ENCODE measurements at places on chromosomes 2 and 18.

DNA sequence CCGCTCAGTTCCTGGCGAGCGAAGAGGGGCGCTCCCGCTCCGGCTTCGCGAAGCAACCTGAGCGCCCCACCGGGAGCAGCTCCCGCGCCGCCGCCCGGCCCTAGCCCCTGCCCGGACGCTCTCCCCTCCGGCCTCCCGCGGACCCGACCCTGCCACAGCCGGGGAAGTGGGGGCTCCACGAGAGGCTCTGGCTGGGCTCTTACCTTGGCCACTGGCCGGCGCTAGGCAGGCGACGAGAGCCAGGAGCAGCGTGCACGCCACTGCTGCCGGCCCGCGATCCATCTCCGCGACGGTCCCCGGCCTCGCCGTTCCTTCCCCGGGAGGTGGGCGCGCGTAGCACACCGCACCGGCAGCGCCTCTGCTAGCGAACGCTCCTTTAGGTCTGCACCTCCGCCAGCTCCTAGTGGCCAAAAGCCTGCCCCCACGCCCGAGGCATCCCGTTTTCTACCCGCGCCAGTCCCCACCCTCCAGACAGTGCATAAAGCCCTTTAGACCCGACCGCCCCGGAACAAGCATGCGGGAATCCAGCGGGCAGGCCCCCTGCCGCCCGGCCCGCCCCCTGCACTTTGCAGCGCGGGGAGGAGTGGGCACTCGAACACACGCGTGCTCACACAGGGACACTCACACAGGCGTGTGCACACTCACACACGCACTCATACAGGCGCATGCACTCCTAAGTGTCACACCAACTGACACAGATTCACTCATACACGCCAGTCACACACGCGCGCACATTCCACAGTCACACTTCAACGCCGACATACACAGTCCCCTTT lies at the start of gene LRP2:
Gene LRP2 (minus strand): TSS at position 417 of the 776 bp plus-strand sequence. CDS start 135 bp downstream, at position 282.
- DNase-seq, result peak; percentile 13

- peak; percentile 36 for DNase-seq
Observed at GRCh38 chr2:23601301-23601965, 216.5 kb downstream of the KLHL29 start.

GRCh38 chr2:209525834-209526281 lies 102.0 kb downstream of the MAP2 start:
- peak; percentile 80 for DNase-seq

DNA sequence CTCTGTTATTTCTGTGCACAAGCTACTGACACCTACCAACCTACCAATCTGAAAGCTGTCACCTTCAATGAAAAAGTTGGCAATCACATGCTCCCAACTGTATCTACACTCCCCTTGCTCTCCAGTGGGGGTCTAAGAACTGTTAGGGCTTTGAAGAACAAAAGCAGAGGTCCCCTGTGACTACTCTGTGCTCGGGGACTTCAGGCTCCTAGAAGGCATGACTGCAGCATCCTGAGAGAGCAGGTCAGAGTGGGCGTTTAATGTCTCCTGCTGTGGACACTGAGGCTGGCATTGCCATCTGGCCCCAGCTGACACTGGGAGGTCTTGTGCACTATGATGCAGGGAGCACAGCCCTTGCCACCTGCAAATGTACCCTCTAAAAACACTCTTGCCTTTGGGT lies 93.3 kb downstream of the ACTR2 start:
- DNase-seq, result no peak

- peak; percentile 58 for DNase-seq
Observed at GRCh38 chr2:158024288-158024898, 77.3 kb upstream of the UPP2 start.

GRCh38 chr18:8361941-8362471 lies 247.2 kb upstream of the RAB12 start:
- no peak for DNase-seq

DNA sequence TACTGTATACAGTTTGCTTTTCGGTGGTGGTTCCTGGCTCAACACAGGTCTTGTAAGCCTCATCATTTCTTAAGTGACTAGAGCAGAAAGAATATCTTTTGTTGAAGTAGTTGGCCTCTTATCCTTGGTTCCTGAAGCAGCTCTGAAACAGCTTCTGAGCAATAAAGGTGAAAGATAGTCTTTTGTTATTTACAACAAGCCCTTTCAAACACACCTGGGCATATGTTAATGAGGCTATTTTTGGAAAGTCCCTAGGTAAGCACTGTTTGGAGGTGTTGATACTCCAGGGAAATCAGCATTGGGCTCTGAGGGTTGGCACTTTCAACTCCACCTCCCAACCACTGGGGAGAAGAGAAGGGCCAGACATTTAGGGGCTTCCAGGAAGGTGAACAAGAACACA lies 211.0 kb downstream of the MCFD2 start:
- DNase-seq, result no peak

GRCh38 chr2:157217409-157217808 lies 40.1 kb upstream of the GALNT5 start:
- no peak for DNase-seq

- no peak for DNase-seq
Observed at GRCh38 chr2:227370092-227370491, 9.0 kb downstream of the TM4SF20 start.

GRCh38 chr2:103153580-103154284 lies 391.9 kb downstream of the TMEM182 start:
- no peak for DNase-seq

DNA sequence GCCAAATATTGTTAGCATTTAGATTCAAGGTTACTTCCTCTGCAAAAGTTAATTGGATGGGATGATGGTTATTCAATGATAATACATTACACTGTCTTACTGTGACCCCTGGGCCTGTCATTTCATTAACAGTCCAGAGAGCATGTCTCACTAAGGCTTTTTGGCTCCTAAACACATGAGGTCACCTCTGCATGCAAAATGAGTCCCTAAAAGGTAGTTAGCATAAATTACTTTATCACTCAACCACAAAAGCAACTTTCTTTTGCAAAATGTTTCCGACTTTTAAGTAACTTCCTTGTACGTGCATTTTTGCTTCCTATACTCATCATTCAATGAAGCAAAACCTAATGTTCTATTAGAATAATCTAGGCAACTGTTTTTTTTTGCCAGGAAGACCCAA lies 16.8 kb upstream of the AGFG1 start:
- DNase-seq, result no peak

DNA sequence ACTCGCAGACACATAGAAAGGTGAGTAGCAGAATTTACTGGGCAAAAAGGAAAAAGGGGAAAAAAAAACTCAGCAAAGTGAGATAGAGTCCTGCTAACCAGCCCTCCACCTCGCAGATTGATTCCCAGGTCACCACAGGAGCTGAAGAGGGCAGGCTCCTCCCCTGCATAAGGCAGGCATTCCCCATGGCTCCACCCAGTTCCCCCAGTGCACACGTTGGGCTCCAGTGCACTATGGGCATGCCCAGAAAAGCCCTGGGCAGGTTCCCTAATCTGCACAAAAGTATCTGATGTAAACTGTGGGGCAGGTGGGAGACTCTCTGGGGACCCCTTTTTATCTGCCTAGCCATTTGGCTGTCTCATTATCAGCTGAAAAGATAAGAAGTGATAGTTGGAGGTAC lies 461.2 kb upstream of the TMEFF2 start:
- DNase-seq, result no peak

GRCh38 chr2:203603456-203604389 lies 68.6 kb upstream of the RAPH1 start:
- no peak for DNase-seq

DNA sequence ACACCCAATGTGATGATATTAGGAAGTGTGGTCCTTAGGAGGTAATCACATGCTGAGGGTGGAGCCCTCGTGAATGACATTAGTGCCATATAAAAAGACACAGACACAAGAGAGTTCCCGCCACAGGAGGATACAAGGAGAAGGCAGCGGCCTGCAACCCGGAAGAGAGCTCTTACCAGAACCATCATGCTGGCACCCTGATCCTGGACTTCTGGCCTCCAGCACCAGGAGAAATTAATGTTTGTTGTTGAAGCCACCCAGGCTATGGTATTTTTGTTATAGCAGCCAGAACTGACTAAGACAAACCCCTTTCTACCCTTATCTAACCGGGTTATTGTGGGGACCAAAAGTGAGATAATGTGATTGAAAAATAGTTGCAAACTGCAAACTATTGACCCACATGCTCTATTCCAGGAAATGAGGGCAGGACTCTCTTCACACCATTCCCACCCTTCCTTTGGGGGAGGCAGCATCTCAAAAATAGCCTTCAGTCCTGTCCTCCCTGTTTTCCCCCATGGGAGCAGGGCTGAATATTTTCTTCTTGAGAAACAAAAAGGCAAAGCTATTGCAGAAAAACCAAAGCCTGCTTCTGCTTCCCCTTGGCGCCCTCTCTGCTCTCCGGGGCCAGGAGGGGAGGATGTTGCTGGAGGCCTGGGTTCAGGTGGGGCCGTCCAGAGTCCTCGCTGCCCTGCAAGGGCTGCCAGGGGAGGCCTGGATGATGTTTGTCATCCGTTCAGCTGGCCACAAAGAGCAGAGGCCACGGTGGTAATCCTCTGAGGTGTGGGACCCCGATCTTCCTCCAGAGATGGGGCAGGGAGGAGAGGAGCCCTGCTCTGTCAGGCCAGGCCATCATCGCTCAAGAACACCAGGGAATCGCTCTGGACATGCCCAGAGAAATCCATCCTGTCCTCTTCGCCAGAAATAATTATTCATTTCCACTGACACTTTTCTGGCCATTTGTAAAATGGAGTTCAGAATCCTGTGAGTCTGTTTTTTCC lies 73.8 kb upstream of the HAAO start:
- no peak for DNase-seq

- no peak for DNase-seq
Observed at GRCh38 chr2:69992310-69993047, 31.0 kb upstream of the ASPRV1 start.

DNA sequence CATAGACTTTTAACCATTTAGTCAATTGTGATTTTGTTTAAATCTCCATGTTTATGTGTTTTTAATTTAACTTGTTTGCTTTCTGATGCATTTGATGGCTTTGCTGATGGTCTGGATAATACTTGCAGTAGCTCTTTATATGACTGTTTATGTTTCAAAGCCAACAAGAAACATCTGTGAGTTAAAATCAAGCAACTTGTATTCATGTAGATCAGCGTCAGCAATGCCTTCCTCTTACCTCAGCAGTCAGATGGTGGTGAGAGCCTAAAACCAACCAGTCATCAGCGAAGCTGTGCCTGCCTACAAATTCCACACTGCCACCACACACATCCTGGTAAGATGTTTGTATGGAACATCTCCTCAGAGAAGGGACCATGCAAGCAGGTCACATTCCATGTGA lies 231.9 kb downstream of the PTGR3 start:
- no peak for DNase-seq

GRCh38 chr2:20744366-20745335 lies 77.7 kb downstream of the GDF7 start:
- DNase-seq, result no peak

DNA sequence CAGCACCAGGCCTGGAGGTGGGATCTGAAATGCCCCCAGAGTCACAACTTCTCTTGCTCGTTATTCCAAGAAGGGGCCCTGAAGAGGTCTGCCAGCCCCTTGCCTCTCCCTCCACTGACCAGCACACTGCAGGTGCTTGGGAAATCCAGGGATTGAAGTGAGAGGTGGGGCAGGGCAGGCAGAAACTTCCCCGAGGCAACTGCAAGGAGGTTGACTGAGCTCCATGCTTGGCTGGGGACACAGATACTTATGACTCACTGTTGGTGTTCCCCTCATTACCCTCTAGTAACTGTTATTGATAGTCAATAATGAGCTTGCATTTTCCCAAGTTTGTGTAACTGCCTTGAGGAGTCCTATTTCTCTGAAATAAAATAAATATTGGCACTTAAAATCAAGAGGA lies 47.5 kb downstream of the MARCO start:
- DNase-seq, result no peak

GRCh38 chr2:201118961-201119854 lies 3.2 kb downstream of the CFLAR start:
- DNase-seq, result peak; percentile 72

DNA sequence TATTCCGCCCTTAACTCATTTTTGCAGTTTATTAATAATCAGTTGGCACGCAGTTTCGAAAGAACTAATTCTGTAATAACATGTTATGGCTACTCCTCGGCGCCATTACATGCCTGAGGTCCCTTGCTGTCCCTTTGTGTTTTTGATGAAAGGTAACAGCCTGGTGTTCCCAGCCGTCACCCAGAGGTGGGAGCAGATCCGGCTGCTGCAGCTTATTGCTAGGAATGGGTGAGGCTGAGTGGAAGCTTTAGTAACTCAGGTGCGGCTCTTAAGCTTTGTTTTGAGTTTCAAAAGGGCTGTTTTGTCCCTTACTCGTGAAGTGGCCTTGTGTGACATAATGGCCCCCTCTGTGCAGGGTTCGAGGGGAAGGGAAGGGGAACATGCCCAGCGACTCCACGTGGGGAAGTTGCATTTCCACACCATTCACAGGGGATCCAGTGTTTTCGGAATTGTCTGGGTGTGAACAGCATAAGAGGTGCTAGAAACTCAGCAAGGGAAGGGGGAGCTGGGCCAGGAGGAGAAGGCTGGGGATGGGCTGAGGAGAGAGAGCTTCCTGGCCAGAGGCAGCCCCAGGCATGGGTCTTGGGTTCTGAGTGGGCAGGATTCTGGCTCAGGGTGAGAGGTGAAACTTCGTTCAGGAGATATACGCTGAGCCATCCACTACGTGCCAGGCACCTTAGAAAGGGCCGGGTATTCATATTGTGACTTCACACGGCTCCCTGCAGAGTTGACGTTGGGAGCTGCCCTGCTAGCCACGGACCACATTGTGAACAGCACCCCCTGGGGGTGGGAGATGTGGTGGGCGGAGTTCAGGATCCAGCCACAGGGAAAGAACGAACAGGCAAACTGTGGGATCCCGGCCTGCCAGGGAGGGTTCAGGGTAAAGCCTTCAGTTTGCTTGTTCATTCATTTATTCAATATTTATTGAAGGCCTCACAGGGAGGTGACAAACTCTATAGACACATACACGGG lies 84.4 kb downstream of the TGOLN2 start:
- DNase-seq, result peak; percentile 33

All from ELR (cell line).